ENCODE measurements at places on chromosomes 2 and 18. TPM values are rescaled to one million over a fixed set of nuclear protein-coding genes. Genes with fewer than 3 reads are reported as not detected.

GRCh38 chr18:79855147-79855933, 57.6 kb downstream of the KCNG2 start:
- H3K4me3 ChIP-seq, result no peak overlapping the region
- peaks cover 27% of the 10 kb centered on the region for H3K27me3 ChIP-seq
- DNase-seq, result no peak
- H3K4me1 ChIP-seq, result no peaks in the 10 kb centered on the region

GRCh38 chr2:232869138-232870017, 686 bp upstream of the SNORC start:
- H3K4me1 ChIP-seq, result no peaks in the 10 kb centered on the region
- no peak overlapping the region for H3K27ac ChIP-seq
- H3K36me3 ChIP-seq, result no peaks in the 10 kb centered on the region
- DNase-seq, result no peak
- H3K4me3 ChIP-seq, result no peak overlapping the region

GRCh38 chr2:46333912-46334311, 36.7 kb downstream of the EPAS1 start:
- no peaks in the 10 kb centered on the region for H3K36me3 ChIP-seq
- peak overlapping the region; percentile 46 for H3K4me3 ChIP-seq
- peaks cover 86% of the 10 kb centered on the region for H3K4me1 ChIP-seq
- DNase-seq, result peak; percentile 39
- no peaks in the 10 kb centered on the region for H3K27me3 ChIP-seq

DNA sequence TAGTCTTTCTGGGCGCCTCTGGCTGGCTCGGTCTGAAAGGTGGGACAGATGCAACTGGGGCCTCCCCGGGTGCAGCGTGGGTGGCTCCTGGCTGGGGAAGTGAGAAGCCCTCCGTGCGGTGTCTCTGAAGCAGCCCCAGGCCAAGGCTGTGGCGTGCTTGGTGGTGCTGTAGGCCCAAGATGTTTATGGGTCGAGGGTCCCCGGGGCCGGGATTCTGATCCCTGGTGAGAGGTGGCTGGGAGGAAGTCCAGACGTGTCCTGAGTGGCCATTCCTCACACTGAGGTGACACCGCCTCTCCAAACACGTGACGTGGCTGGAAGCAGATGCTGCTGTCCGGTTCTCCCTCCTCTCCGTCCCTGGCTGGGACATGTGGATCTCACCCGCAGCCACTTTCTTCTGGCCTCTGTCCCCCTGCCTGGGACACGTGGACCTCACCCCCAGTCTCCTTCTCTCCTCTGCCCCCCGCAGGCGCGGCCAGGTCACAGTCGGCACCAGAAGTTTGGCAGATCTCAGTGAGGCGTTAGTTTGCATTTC, 12.6 kb downstream of the RTP5 start:
- H3K4me3 ChIP-seq, result peak overlapping the region; percentile 20
- H3K27ac ChIP-seq, result no peak overlapping the region
- no peaks in the 10 kb centered on the region for H3K27me3 ChIP-seq
- H3K36me3 ChIP-seq, result no peaks in the 10 kb centered on the region

GRCh38 chr2:148613231-148614013, 31.1 kb upstream of the EPC2 start:
- H3K36me3 ChIP-seq, result no peaks in the 10 kb centered on the region
- H3K4me3 ChIP-seq, result no peak overlapping the region
- peaks cover 10% of the 10 kb centered on the region for H3K4me1 ChIP-seq
- H3K27ac ChIP-seq, result no peak overlapping the region
- no peak for DNase-seq

NT5C1B gene
- not detected for total RNA-seq

- H3K4me3 ChIP-seq, result no peak overlapping the region
- no peak for DNase-seq
- H3K4me1 ChIP-seq, result peaks cover 40% of the 10 kb centered on the region
- H3K36me3 ChIP-seq, result no peaks in the 10 kb centered on the region
- no peaks in the 10 kb centered on the region for H3K27me3 ChIP-seq
These were observed 341.4 kb downstream of the TNS1 start for GRCh38 chr2:217661378-217661777.

DNA sequence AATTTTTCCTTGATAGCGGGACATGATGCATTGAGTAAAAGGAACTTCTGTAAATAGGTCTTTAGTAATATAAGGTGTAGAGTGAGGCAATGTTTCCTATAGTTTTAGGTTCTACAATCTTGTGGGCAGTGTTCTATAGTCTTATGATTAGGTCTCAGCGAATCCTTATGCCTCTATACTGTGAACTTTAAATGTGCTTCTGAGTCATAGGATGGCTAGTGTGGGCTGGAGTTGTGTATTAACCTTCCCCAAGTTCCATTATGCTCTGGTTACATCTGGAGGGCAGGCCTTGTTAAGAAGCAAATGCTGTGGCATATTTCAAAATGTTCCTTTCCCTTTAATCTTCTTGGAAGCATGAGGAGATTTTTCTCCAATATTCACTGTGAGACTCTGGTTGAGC, 73.5 kb downstream of the ROCK2 start:
- peaks cover 8% of the 10 kb centered on the region for H3K4me1 ChIP-seq
- peak; percentile 41 for DNase-seq
- no peaks in the 10 kb centered on the region for H3K36me3 ChIP-seq

DNA sequence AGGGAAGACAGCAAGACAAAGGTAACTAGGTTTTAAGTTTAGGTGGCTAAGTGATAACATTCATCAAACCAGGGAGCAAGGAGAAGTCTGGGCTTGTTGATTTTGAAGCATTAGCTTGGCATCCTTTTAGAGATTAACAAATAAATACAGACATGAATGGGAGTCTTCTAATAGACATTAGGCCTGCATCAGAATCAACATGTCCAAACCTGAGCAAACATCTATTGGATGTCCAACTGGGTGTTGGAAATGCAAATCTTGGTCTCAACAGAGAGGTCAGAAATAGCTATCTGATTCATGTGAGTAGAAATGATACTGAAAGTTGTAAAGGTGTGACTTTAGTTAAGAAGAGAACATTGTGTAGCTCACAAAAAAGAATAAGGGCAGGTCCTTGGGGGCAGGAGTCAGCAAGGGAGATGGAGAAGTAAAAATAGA, 85.5 kb upstream of the RND3 start:
- H3K27me3 ChIP-seq, result no peaks in the 10 kb centered on the region
- H3K4me1 ChIP-seq, result peaks cover 45% of the 10 kb centered on the region
- no peak overlapping the region for H3K4me3 ChIP-seq
- no peak overlapping the region for H3K27ac ChIP-seq
- DNase-seq, result no peak
- no peaks in the 10 kb centered on the region for H3K36me3 ChIP-seq

IL1RN gene
- total RNA-seq, result not detected

GRCh38 chr2:239959059-239959971, 65.8 kb downstream of the NDUFA10 start:
- H3K4me1 ChIP-seq, result no peaks in the 10 kb centered on the region
- H3K27me3 ChIP-seq, result no peaks in the 10 kb centered on the region
- no peak overlapping the region for H3K27ac ChIP-seq
- peak; percentile 16 for DNase-seq

TUBA3D gene
- not detected for total RNA-seq

GRCh38 chr2:74441690-74442482, at the start of gene RTKN:
RTKN (minus strand) TSS chr2:74441937; CDS start chr2:74441816, 121 bp downstream.
- peak; percentile 41 for DNase-seq
- no peaks in the 10 kb centered on the region for H3K27me3 ChIP-seq
- peak within 1 kb of the TSS; percentile 79 for H3K4me3 ChIP-seq
- no peaks in the 10 kb centered on the region for H3K36me3 ChIP-seq

AQP12A gene
- total RNA-seq, result not detected

- no peak overlapping the region for H3K27ac ChIP-seq
- DNase-seq, result no peak
- no peak overlapping the region for H3K4me3 ChIP-seq
- no peaks in the 10 kb centered on the region for H3K4me1 ChIP-seq
- no peaks in the 10 kb centered on the region for H3K27me3 ChIP-seq
These were observed 73.8 kb upstream of the B3GNT7 start for GRCh38 chr2:231321556-231322334.

TRIM43 gene
- total RNA-seq, result not detected

DNA sequence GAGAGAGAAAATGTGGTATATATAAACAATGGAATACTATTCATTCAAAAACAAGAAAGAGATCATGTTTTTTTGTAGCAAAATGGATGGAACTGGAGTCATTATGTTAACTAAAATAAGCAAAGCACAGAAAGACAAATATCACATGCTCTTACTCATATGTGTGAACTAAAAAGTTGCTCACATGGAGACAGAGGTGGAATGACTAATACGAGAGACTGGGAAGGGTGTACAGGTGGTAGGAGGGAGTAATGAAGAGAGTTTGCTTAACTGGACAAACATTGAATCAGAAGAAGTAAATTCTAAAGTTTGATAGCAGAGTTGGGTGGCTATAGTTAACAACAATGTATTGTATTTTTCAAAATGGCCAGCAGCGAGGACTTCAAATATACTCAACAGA, 1080.7 kb upstream of the CHAC2 start:
- DNase-seq, result no peak
- H3K4me3 ChIP-seq, result no peak overlapping the region
- no peaks in the 10 kb centered on the region for H3K36me3 ChIP-seq

GRCh38 chr2:40292291-40292690, 159.6 kb downstream of the SLC8A1 start:
- no peak overlapping the region for H3K4me3 ChIP-seq
- peaks cover under 1% of the 10 kb centered on the region for H3K4me1 ChIP-seq
- H3K27ac ChIP-seq, result no peak overlapping the region

GRCh38 chr18:37438417-37439180, 127.0 kb downstream of the CELF4 start:
- no peaks in the 10 kb centered on the region for H3K36me3 ChIP-seq
- no peak overlapping the region for H3K27ac ChIP-seq
- peaks cover 30% of the 10 kb centered on the region for H3K27me3 ChIP-seq
- H3K4me3 ChIP-seq, result no peak overlapping the region
- DNase-seq, result no peak

- peaks cover 26% of the 10 kb centered on the region for H3K4me1 ChIP-seq
- H3K36me3 ChIP-seq, result no peaks in the 10 kb centered on the region
- no peak for DNase-seq
- H3K4me3 ChIP-seq, result no peak overlapping the region
- H3K27me3 ChIP-seq, result no peaks in the 10 kb centered on the region
- no peak overlapping the region for H3K27ac ChIP-seq
These were observed 10.5 kb downstream of the MAPRE3 start for GRCh38 chr2:26980971-26981370.

CCL20 gene
- total RNA-seq, result not detected

GRCh38 chr2:109516445-109517117, 97.2 kb downstream of the SEPTIN10 start:
- no peak overlapping the region for H3K27ac ChIP-seq
- 0 out of 2 replicates have a peak, but pooled peaks cover under 1% of the 10 kb centered on the region for H3K27me3 ChIP-seq
- peak; percentile 50 for DNase-seq
- no peak overlapping the region for H3K4me3 ChIP-seq
- H3K4me1 ChIP-seq, result peaks cover 10% of the 10 kb centered on the region
- no peaks in the 10 kb centered on the region for H3K36me3 ChIP-seq

FRZB gene
- 0.32 TPM for total RNA-seq

DNA sequence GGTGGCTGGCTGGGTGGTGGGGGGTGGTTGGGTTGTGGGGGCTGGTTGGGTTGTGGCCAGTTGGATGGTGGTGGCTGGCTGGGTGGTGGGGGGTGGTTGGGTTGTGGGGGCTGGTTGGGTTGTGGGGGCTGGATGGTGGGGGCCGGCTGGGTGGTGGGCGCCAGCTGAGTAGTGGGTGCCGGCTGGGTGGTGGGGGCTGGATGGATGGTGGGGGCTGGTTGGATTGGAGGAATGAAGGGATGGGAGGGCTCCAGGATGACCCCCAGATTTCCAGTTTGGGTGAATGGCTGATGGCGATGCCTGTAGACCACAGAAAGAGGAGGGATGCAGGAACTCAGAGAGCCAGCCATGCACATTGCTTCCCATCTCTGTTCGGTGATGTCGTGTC, 26.8 kb upstream of the GPR17 start:
- no peaks in the 10 kb centered on the region for H3K27me3 ChIP-seq
- no peaks in the 10 kb centered on the region for H3K36me3 ChIP-seq
- H3K4me3 ChIP-seq, result no peak overlapping the region
- DNase-seq, result no peak
- H3K4me1 ChIP-seq, result peaks cover 12% of the 10 kb centered on the region
- no peak overlapping the region for H3K27ac ChIP-seq

DNA sequence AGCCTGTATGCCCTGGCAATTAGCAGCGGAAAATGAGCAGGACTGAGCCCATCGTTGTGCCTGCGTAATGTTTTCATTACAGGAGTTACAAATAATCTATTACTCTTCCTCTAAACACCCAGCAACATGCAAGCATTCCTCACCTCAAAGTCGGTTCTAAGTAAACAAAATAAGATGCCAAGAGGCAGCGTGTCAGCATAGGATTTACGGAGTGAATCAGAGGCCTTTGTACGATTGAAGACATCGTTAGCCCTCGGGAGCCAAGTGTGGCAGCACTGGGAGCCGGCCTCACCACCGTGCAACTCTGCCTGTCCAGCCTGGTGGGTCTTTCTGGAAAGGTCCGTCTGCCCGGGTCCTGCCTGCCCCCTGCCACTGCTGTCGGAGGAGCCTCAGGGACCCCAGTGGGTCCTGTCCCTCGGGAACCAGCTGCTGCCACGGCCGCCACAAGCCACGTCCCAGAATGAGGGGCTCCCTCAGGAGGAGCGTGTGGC, 80.1 kb upstream of the CTDP1 start:
- peaks cover 21% of the 10 kb centered on the region for H3K27me3 ChIP-seq
- peak; percentile 88 for DNase-seq
- no peaks in the 10 kb centered on the region for H3K36me3 ChIP-seq
- H3K27ac ChIP-seq, result no peak overlapping the region
- no peak overlapping the region for H3K4me3 ChIP-seq
- H3K4me1 ChIP-seq, result peaks cover 5% of the 10 kb centered on the region

LYG2 gene
- not detected for total RNA-seq

ACVR1C gene
- 0.32 TPM for total RNA-seq

DNA sequence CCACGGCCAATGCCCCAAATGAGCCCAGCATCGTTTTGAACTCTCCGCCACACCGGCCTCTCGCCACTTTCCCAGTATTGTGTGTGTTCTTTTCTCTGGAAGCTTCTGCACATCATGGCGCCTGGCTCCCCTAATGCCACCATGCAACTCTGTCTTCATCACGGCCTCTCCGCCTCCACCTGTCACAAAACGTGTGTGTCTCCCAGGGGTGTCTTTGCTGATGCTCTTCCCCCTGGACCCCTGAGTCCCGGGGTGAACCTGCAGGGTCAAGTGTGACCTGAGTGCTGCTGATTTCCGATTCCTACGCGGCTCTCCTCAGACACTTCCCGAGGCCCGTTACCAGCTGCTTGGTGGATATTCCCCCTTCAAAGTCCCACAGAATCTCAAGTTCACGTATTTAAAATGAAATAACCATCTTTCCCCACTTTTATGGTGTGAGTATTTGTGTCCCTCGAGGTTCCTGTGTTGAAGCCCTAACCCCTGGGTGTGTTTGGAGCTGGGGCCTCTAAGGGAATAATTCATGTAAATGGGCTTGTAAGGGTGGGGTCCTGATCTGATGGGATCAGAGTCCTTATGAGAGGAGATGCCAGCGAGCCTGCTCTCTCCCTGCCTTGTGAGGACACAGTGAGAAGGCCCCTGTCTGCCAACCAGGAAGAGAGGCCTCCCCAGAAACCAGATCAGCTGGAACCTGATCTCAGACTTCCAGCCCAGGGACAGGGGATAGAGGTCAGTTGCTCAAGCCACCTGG, 87.5 kb upstream of the PXDN start:
- peaks cover 15% of the 10 kb centered on the region for H3K27me3 ChIP-seq
- no peak overlapping the region for H3K4me3 ChIP-seq
- no peaks in the 10 kb centered on the region for H3K4me1 ChIP-seq
- no peak for DNase-seq
- H3K27ac ChIP-seq, result no peak overlapping the region

- no peak overlapping the region for H3K4me3 ChIP-seq
- H3K36me3 ChIP-seq, result no peaks in the 10 kb centered on the region
- no peak overlapping the region for H3K27ac ChIP-seq
These were observed 160.7 kb upstream of the HDAC4 start for GRCh38 chr2:239561446-239562001.

- H3K36me3 ChIP-seq, result no peaks in the 10 kb centered on the region
- H3K4me3 ChIP-seq, result no peak overlapping the region
- H3K27ac ChIP-seq, result no peak overlapping the region
- H3K4me1 ChIP-seq, result no peaks in the 10 kb centered on the region
These were observed 849.7 kb downstream of the BCL11A start for GRCh38 chr2:59703796-59704195.

Data from GM23248 (cell line).